ENCODE measurements at places on chromosomes 11 and 22.

DNA sequence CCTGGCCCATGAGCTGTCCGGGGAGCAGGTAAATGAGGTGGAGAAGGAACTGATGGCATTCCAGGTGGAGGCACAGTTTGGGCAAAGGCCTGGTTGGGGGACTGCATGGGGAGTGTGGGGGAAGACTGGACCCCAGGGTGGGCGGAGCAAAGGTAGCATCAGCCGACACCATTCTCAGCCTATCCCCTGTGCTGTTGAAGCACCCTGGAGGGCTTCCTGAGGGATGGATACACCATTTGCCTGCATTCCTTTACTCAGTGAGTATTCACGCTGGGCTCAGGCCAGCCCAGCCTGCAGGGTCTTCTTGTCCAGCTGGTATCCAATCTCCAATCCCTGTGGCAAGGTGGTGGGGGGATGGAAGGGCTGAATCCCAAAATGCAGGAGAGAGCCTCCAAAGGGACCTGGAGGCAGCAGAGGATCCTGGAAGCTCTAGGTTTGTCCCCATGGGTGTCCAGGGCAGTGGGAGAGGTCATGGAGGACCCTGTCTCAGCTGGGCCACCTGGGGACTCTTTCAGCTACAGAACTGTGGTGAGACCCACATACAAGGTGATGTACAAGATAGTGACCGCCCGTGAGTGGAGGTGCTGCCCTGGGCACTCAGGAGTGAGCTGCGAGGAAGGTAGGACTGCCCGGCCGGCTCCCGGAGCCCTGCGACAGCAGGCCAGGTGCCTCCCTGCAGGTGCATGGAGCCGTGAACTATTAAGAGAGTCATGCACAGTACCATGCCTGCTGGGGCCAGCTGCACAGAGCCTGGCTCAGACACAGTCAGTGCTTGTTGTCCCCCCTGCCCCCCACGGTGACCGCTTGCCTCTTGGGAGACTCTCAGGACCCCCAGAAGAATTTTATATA is 9.5 kb downstream of the EMID1 start:
- no peak for DNase-seq

DNA sequence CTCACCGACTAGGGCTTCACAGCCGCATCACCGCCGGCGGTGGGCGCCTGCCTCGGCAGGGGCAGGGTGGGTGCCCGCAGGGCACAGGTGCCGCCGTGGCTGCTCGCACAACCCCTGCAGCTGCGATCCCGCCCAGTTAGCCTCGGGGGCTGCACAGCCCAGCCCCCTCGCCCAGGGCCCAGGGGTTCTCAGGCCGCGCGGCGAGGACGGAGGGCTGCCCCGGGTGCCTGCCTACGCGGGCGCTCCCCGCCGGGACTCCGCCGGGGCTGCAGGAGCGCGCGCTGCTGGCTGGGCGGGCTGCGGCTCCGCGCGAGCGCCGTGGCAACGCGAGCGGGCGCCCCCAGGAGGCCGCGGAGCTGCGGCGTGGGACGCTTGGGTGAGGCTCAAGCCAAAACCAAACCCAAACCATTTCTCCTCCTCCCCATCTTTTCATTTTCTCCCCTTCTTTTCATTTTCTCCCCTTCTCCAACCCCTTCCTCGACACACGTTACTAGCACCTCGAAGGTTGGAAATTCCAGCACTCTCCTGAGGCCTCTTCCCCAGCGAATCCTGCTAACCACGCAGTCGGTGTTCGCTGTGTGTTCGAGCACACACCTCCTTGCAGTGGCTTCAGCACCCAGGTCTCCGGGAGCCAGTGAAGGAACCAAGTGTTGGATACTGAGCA is at the start of gene MICAL3:
Gene MICAL3, minus strand, starts transcription at position 286 of the 664 bp plus-strand sequence. CDS start 117,749 bp downstream, outside the sequence.
- DNase-seq = peak; percentile 40

- peak; percentile 72 for DNase-seq
These were observed 10.2 kb downstream of the PACS1 start for GRCh38 chr11:66080055-66080817.

DNA sequence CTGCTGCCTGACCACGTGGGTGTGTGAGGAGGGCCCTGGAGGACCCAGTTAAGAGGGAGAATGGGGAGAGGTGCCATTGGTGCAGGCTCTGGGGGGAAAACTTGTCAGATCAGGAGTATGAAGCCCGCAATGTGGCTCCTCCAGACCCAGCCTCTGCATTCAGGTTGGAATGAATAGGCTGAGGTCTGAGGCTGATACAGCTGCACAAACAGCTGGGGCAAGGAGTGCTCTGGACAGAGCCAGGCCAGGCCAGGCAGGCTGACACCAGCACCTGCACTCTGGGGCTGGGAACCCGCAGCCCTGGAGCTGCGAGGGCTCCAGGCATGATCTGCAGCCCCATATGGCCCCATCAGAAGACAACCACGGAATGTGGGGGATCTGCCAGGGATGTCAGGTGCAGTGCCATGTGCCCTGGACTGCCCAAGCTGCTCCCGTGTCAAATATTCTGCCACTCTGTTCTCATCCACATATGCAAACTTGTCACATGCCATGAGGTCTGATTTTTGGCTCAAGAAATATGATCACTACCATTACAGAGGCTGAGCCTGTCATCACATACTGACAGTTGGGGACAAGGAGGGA is 27.2 kb upstream of the KCNJ11 start:
- DNase-seq = peak; percentile 53

DNA sequence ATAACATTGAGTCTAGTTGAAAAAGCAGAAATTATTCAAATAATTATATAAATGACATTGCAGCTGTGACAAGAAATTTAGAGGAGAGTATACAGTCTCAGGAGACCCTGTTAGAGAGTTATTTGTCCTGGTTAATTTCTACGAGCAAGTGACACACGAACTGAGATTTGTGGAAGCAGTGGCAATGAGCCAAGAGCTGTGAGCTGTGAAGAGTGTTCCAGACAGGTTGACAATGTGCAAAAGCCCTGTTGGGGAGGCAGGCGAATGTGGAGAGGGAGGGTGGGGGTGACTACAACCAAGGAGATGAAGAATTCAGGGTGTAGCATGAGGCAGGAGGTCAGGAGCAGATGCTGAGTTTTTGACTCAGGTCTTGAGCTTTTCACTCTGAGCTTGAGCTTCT is 620.2 kb upstream of the TENM4 start:
- no peak for DNase-seq

- DNase-seq = peak; percentile 42
These were observed 45.6 kb downstream of the LRRC4C start for GRCh38 chr11:41413843-41414242.

- no peak for DNase-seq
These were observed 5.1 kb upstream of the A4GALT start for GRCh38 chr22:42725606-42726355.

- DNase-seq = no peak
These were observed 49.9 kb downstream of the ZNRF3 start for GRCh38 chr22:28933321-28933720.

GRCh38 chr11:26286472-26287066 is 45.4 kb upstream of the ANO3 start:
- DNase-seq = no peak

- no peak for DNase-seq
These were observed 15.6 kb downstream of the DCUN1D5 start for GRCh38 chr11:103076361-103076760.

DNA sequence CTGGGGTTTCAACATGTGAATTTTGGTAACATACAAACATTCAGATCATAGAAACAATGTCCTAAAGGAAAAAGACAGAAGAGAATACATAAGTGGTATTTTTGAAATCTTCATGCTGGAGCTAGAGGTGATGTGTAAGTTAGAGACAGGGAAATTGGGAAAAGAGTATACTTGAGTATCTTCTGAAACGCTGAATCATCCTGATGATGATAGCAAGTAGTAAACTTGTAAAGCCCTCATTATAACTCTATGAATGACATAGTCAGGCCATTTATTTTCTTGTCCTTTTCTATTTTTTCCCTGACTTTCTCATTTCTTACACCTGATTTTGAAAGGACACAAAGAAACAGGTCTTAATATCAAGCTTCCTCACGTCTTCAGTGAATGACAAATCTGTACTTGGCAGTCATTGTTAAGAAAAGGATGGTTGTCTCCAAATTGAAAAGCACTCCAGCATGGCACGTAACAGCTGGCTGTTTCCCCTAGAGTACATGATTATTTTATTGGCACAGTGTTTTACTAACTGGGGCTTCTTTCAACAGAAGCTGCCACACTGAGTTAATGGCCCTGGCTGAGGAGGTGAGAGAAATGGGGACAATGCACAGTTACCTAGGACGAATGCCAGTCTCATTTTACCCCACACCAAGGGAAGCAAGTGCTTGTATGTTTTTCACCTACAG is 140.7 kb upstream of the CTSC start:
- DNase-seq = no peak

GRCh38 chr11:12845163-12845562 is 164.0 kb upstream of the RASSF10 start:
- DNase-seq = no peak

DNA sequence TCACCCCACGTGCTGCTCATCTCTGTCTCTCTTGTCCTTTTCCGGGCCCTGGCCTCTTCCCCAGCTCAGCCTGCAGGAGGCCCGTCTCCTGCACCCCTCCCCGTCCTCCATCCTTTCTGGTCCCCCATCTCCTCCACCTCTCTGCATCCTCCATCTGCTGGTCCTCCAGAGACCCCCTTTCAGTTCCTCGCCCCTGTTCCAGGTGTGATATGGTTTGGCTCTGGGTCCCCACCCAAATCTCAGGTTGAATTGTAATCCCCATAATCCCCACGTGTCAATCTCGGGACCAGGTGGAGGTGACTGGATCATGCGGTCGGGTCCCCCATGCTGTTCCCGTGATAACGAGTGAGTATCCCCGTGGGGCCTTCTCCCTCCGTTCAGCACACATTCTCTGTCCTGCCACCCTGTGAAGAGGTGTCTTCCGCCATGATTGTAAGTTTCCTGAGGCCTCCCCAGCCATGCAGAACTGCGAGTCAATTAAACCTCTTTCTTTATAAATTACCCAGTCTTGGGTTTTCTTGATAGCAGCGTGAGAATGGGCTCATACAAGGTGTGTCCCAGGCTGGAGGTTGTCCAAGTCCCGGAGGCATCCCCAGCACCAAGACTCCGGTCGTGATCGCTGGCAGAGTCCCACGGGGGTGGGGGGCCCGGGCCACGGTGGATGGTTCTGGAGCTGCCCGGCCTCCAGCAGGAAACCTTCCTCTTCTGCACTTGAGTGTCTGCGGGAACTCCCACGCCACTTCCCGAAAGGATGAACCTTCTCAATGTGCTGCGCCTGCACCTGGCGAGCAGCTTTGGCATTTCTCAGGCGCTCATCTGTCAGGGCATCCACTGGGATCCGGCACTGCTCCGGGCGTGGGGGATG is 29.0 kb upstream of the TOLLIP start:
- DNase-seq = no peak

GRCh38 chr11:134356656-134357544 is 25.1 kb downstream of the GLB1L2 start:
- no peak for DNase-seq

GRCh38 chr22:41772645-41773044 is 27.8 kb upstream of the CCDC134 start:
- DNase-seq = no peak

- no peak for DNase-seq
These were observed 75.4 kb downstream of the ME3 start for GRCh38 chr11:86596861-86597586.

GRCh38 chr11:2449548-2450320 is 4.9 kb downstream of the KCNQ1 start:
- no peak for DNase-seq

- no peak for DNase-seq
These were observed 1078.0 kb downstream of the BRD1 start for GRCh38 chr22:48749555-48750227.

- no peak for DNase-seq
These were observed 46.5 kb downstream of the NFAM1 start for GRCh38 chr22:42385696-42386095.

DNA sequence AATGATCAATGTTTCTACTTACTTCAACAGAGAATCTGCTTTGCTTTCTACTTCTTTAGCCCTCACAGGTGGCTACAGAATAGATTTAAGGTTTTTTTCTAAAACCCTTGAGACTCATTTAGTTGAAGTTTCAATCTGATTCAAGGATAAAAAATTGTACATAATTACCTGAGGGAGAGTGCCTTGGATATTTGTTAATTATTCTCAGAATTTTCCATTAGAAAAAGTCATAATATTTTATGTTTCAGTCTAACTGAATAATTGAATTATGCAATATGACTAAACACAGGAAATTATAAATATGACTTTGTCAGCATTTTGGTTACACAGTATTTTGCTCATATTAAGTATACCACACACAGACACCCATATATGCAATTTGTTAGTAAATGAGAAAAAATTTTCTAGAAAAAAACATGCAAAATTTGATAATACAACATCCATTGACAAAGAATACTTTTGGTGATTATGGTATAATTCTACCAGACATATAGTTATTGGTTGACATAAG is at the start of gene OR8J3:
Gene OR8J3, minus strand, starts transcription at position 51 of the 511 bp plus-strand sequence. CDS start 2,483 bp downstream, outside the sequence.
- no peak for DNase-seq

DNA sequence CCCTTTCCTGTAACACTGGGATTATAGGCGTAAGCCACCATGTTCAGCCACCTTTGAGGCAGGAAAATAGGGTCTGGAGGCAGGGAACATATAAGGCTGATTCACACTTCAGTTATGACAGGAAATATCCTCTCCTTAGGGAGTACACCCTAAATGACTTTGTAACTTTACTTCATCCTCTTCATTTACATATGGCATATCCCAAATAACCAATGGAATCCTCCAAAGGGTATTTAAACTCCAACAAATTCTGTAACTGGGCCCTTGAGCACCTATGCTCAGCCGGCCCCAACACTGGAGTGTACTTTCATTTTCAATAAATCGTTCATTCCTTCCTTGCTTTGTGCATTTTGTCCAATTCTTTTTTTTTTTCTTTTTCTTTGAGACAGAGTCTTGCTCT is 1.6 kb upstream of the KAT5 start:
- no peak for DNase-seq

GRCh38 chr11:110478410-110478809 is 48.7 kb downstream of the FDX1 start:
- DNase-seq = peak; percentile 10

- DNase-seq = no peak
These were observed 64.9 kb downstream of the NAV2 start for GRCh38 chr11:19777377-19778102.

GRCh38 chr11:18383388-18384156 is 10.8 kb upstream of the LDHA start:
- peak; percentile 77 for DNase-seq

DNA sequence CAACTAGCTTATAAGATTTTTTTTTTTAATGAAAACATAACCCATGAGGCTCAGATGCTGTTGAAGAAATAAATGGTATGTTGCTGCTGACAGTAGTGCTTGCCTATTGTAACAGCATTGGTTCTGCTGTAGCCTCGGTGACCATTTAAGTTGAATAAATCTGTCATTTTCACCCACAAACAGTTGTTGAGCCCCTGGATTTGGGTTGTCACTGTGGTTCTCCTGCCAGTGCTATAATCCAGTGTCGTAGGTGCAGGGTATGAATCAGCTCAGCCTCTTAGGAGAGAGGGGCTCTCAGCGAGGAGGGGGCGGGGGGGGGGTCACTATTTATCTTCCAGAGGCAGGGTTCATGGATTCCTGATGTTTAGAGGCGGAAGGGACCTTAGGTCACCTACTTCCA is 49.9 kb upstream of the HORMAD2 start:
- no peak for DNase-seq

GRCh38 chr11:61730240-61730994 is 22.0 kb upstream of the MYRF start:
- peak; percentile 79 for DNase-seq
